ENCODE measurements at places on chromosomes 2 and 18.

DNA sequence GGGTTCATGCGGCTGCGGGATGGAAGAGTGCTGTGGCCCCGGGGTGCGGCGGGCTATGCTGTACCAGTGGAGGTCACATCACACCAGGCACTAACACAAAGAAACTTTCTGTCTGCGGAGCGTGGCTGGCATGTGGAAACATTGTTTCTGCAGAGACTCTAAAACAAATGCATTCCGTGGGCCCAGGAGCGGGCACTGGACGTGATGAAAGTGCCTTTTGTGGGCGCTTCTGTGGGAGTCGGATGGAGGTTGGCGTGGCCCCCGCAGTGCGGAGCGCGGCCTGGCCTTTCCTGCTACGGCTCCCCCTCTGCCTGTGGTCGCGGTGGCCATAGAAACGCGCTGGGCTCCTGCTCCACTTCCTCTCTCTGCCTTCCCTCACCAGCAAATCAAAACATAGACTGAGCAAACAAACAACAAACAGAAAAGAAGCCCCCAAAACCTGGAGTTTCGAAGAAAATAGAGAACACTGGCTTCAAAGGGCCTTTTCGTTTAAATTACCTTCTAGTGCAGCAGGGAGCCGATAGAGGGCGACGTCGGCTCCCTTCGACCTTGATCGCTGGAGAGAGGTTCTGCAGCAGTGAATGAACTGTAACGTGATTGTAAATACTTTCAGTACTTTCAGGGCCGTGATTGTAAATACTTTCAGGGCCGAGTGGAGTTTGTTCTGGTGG, 51.4 kb downstream of the KIF5C start:
- no peak for DNase-seq

DNA sequence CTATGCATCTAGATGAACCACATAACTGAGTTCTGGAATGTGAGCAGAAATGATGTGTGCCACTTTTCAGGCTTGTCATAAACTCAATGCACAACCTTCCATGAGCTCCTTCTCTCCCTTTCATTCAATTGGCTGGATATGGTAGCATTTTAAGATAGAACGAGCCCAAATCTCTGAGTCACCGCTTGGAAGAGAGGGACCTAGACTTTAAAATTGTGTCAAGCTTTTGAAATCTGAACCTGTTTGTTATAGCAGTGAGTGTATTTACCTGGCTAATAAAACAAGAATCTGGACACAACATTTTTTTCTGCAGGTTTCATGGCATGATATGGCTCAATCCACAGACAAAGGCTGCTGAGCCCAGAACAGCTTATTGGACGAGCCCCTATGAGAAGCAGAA, 297.8 kb upstream of the SPRED2 start:
- no peak for DNase-seq

DNA sequence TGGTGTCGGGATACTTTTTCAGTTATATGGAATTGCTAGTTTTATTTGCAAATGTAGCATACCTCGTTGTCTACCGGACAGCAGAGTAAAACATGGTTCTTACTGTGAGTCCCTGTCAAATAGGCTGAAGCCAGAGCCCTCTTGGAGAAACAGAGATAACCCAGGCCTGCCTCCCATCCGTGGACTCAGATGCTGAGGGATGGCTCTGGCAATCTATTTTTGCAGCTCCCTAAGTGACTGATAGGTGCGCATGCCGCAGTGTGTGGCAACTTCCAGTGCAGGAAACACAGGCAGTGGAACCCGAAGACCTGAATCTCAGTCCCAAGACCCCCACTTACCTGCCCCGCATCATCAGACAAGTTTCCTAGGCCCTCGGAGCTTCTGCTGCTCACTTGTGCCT, 33.6 kb downstream of the STEAP3 start:
- no peak for DNase-seq

GRCh38 chr2:62458671-62459081, 47.3 kb downstream of the TMEM17 start:
- DNase-seq = no peak

DNA sequence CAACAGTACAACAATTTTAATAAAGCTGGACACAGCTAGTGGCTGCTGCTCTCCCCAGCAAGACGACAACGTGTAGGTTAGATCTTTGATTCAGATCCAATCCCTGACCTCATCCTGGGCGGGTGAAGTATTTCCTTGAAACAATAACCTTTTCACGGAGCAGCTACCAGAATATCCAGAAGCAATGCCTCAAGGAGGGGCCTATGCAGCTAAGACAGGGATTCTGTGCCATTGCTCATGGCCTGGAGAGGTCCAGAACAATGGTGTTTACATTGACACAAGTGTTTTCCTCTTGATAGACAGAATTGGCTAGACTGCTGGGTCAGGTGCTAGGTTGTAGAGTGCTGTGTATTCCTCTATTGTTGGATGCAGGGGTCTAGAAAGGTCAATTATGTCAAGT, 520.1 kb downstream of the BCL11A start:
- no peak for DNase-seq

- no peak for DNase-seq
Observed at GRCh38 chr2:3405307-3405706, 25.8 kb downstream of the TRAPPC12 start.

- no peak for DNase-seq
Observed at GRCh38 chr2:160670618-160671017, 177.0 kb upstream of the RBMS1 start.

DNA sequence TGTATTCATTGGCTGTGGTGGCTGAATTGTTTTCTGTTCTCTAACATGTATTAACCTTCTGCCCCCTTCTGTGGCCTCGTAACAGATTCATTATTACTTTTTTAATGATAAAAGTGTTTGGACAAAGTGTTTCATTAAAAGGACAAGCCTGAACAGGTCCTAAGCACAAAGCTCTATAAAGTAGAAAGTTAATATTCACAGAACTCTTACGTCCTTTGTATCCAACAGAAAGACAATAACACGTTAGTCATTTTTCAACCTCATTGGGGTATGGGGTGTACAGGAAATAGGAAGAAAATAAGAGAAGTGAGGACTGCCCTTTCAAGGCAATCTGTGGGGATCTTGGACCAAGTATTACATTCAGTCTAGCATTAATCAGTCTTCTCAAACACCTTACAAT, 105.5 kb upstream of the RGPD4 start:
- no peak for DNase-seq

DNA sequence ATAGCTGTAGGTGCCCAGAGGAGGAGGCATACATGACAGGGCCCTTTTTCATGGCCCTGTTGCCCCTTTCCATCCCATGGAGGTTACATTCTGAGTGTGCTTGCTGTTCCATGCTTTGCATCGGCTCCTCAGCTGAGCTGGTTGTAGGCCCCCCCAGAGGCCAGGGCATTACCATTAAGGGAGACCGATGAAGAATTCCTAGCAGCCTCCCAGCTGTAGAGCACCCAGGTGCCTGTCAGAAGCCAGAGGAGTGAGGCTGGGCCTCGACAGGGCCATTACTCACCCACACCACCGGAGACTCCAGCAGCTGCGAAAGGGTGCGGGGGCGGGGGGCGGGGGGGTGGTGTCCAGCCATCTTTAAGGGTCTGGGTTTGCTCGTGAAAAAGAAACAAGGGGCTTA, 72.2 kb downstream of the GALNT14 start:
- no peak for DNase-seq

DNA sequence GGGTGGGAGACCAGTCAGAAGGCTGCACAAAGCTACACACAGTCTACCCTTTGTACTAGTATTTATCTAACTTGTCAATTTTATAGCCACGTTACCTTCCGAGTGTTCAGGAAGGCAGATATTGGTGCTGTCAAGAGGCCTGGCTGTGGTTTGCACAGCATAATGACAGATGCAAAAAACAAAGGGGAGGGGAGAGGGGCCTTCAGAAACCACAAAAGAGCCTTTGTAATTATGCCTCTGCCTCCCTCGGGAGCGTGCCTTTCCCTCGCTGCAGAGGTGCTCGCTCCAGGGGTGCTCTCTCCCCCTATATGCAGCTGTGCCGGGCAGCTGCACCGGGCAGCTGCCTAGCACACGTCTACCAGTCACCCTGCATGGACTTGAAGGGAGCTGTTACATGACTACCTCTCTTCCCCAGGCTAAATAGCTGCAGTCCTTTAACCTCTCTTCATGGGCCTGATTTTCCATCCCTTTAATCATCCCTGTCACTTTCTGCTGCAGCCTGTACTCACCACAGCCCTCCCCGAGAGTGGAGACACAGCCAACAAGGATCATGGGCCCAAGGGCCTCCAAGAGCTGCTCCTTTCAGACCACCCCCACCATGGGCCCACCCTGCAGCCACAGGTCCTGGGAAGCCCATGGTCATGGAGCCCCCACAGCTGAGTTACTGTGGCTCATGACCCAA, 168.4 kb upstream of the PKDCC start:
- no peak for DNase-seq

GRCh38 chr2:105625632-105626031, 119.1 kb upstream of the NCK2 start:
- no peak for DNase-seq

All from LoVo (cell line).